ENCODE measurements at places on chromosomes 5 and 9. TPM values are rescaled to one million over a fixed set of nuclear protein-coding genes. Genes with fewer than 3 reads are reported as not detected.

GRCh38 chr5:74450095-74450494 lies 190.4 kb downstream of the ENC1 start:
- no peak for DNase-seq

Gene RIMOC1
- 5.8 TPM for total RNA-seq

DNA sequence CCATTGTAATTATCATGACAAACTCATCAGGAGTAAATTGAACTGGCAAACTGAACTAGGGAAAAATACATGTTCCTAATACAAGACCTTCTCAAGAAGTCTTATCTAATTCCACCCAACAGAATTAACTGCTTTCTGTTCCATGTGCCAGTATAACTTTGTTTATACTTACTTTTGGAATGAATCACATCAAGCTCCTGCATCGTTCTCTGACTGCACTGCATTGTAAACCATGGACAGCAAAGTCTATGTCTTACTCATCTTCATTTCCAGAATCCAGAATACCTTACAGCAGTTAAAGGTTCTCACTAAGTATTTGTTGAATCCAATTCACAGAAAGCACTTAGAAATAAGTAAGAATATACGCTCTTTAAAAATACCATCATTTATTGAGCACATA lies 102.8 kb downstream of the PLK2 start:
- no peak for DNase-seq

- no peak for DNase-seq
Observed at GRCh38 chr9:133906932-133907910, 84.9 kb downstream of the VAV2 start.

DNA sequence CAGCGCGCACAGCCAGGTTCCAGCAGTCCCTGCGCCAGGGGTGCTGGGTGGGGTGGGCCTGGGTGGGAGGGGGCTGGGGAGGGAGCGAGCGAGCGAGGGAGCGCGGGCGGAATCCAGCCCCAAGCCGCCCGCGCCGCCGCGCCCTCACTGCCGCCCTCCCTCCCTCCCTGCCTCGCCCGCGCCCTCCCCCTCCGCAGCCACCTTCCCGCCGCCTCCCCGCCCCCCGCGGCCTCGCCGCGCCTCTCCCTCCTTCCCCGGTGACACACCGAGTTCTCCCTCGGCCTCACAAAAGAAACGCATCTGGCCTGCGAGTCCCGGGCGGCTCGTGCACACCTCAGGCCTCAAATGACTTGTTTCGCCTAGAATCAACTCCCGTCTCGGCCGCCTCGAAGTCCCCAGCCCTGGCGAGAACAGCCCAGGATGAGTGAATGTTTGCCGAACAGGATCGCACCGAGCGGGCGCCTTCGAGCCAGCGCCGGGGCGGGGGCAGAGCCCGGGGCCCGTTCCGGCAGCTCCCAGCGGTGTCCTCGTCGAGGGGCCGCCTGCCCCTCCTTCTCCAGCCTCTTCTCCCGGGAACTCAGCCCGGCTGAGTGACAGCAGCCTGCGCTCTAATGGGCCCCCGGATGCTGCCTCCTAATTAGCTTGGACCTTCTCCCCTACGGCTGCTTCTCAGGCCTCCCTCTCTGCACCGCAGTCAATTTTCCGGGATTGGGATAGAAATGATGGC lies 371 bp upstream of the PITX1 start:
- DNase-seq: peak; percentile 91

Gene PCDHGB1
- 0.43 TPM for total RNA-seq

DNA sequence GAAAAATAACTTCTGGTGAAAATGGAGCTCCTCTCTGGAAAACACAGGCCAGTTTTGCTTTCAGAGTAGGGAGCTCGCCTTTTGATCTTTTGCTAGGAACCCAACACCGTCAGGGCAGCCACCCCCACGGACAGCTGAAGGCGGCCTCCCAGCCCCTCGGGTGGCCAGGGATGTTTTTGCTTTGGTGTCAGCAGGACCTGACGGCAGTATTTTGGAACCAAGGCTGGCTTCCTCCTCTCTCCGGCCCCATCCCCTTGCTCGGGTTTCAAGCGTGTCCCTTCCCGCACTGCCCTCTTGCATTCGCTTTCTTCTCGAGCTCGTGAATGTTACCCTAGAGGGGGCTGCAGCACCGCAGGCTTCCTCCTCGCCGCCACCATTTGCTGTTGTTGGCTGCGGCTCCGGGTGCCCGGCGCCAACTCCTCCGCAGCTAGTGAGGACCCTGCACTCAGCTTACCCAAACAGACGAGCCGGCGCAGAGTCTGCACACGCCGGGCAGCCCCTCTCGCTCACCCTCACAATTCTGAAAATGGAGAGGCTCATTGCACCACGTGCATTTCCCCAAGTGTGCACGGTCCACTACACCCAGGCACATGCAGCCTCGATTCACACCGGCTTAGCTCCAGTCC lies 35.5 kb upstream of the ADAMTSL1 start:
- peak; percentile 86 for DNase-seq

Gene ARHGEF37
- total RNA-seq: 22.6 TPM

DNA sequence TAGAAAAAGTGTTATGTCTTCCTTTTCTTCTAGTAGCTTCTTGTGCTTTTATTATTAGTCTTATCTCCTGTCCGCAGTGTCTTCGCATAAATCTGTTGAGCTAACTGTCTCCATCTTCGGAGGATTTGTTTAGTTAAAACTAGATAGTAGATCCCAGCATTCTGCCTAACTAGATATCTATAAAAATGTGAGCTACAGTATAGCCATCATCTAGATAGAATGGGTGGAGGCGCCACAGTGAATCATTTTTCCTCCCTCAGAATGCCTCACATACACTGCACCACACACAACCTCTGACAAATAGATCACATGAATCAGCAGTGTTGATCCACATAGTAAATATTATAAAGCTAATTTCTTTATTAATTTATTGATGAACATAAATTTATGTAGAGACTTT lies 220.3 kb upstream of the GAS1 start:
- DNase-seq: no peak

- DNase-seq: no peak
Observed at GRCh38 chr5:144960296-144960695, 789.6 kb downstream of the KCTD16 start.

Gene CRB2
- 0.18 TPM for total RNA-seq

- no peak for DNase-seq
Observed at GRCh38 chr9:3768286-3768685, 242.5 kb upstream of the RFX3 start.

Gene SLC34A3
- total RNA-seq: 0.18 TPM

DNA sequence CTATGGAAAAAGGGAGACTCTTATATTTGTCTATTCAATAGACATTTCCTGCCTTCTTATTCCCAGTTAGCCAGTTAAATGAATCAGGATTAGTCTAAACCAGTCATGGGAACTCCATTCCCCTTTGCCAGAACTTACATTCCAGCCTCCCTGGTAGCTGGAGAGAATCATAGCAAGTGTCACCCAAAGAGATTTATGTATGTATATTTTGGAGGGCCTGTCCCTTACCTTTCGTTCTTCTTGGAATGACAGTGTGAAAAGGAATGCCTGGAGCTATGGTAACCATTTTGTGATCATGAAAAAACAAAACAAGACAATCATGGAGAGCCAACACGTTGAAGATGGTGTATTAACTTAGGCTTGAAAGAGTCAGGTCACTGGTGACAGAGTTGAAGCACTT lies 627.7 kb downstream of the CCDC171 start:
- DNase-seq: no peak
